Urothelium cell line (cell line): ENCODE measurements at places on chromosomes 11 and 22.
A peak's percentile ranks its signal among the peaks of the same experiment; 100 is the strongest.

DNA sequence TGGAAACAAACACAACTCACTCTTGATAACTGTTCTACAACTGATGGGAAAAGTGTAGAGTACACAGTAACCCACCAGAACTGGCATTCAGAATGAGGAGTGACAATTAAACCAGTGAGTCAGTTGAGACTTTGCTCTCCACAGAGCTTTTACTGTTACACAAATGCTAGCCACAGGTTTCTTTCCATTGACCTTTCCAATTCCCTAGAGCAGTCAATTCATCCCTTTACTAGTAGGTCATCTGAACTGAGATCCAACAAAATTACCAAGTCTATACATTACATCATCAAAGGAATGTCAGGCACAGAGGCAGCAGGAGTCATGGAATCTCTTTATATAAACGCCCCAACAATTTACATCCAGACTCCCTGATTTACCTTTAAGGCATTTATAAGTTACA, 65.9 kb downstream of the PHF21A start:
- no peak for DNase-seq

- no peak for DNase-seq
Observed at GRCh38 chr11:131885431-131885830, 515.0 kb downstream of the NTM start.

GRCh38 chr22:45290410-45290936, 5.7 kb downstream of the UPK3A start:
- no peak for DNase-seq

DNA sequence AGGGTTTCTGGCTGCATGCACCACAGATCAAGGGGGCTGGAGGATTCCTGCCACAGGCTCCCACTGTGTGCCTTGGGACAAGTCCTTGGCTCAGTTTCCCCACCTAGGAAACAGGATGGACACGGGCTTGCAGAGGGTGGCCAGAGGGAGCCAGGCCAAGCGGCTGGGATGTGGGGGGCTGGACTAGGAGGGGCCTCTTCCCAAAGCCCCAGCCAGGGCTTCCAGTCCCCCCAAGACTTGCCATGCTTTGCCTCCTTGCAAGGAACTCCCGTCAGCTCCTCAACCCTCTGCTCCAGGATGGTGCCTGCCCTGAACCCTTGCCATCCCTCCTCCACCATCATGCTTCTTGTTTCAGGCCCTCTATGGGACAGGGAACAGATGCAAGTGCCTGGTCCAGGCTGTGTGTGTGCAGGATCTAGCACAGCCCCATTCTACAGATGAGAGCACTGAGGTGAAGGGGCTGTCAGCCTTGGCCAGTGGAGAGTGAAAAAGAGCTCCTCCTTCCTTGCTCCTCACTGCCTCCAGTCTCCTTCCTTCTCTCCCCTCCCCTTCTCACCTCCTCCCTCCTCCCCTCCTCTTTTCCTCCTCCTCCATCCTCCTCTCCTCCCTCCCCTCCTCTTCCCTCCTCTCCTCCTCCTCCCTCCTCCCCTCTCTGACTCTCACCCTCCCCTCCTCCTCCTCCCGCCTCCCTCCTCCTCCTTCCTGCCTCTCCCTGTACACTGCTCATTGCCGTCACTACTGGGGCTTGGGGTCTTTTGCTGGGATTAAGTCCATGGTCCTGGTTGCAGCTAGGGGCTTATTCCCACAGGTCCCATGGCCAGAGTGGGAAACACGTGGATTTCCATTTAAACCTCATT, 13.3 kb upstream of the FGF19 start:
- DNase-seq = no peak

DNA sequence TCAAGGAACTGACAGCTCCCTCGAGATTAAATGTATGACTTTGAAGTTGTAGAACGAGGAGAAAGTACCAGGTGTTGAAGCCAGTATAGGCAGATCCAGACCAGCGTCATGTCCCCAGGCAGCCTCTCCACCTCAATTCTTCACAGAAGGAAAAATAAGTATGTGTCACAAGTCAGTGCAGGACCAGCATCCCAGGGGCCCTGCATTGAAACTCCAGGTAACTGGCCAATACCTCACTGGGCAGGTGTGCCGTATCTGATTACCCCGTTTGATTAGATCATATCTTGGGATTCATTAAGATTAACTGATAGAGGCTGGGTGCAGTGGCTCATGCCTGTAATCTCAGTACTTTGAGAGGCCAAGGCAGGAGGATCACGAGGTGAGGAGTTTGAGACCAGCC, 466.7 kb upstream of the B3GAT1 start:
- no peak for DNase-seq

DNA sequence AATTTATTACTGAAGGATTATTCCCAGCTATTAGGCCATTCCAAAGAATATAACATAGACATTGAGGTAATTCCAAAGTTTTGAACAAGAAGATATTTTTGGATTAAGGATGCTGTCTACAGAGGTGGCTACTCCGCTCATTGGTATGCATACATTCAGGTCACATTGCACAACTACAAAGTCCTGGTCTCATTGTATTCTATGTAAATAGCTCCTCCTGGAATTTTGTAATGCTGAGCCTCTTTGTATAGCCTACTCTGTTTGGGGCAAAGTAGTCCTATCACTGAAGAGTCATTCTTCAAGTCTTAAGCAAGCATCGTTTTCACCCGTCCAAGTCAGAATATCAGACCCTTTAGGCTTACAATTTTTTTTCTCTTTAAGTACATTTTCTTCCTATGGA, 142.4 kb downstream of the KIF18A start:
- DNase-seq = no peak

DNA sequence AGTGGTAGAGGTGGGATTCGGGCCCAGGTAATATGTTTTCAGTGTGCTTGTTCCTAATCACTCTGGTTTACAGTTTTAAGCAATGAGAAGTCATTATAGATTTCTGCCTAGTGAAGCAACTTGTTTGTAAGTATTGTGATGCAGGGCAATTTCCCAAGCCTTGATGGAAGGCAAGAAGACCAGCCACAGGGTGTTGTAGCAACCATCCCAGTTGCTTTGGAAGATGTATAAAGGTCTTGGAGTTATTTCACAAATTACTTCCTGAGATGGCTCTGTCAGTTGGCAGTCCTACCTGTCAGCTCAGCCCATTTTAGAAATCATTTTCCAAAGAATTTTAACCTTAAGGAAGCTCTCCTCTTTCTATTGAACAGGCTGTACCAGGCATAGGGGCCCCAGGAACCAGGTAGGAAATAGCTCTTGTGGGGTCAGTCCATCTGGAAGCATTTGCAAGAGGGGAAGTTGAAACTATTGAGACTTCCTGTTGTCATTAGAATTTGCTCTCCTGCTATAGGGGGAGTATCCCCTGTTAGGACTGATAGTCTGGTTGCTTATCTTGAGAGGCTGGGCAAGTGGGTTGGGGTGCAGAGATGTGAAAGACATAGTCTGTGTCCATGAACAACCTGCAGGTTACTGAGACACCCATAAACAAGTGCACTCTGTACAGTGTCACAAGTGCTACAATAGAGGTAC, 47.9 kb downstream of the STIM1 start:
- no peak for DNase-seq

DNA sequence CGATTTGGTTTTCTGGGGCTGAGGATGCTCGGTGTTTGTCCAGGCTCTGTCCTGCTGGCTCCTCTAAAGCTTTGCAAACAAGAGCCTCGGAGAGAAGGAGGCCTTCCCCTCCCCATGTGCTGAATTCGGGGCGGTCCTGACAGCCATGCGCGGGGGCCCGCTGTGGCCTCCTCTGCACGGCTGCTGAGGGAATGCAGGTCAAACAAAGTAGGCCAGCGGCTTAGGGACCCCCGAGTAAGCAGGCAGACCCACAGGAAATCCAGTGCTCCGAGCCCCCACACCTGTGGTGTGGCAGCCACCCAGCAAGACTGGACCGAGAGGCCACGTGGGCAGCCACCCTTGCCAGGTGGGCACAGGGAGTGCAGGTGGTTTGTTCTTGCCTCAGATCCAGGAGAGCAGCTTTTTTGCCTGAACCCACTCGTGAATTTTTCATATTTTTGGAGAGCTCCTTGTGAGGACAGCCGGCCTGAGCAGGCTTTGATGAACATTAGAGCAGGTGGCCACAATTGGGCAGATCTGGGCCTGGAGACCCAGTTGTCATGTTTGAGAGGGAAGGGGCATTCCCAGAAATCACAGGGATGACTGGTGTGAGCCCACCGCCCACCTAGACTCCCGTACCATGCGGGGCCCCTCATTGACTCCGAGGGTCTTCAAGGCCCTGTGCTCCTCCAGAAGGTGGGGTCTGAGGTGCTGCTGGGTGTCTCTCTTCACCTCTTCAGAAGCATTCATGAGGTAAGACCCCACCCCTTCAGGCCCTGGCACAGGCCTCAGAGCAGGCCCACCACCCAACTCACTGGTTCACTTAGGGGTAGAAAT, 43.0 kb upstream of the KCNQ1OT1 start:
- DNase-seq = no peak

DNA sequence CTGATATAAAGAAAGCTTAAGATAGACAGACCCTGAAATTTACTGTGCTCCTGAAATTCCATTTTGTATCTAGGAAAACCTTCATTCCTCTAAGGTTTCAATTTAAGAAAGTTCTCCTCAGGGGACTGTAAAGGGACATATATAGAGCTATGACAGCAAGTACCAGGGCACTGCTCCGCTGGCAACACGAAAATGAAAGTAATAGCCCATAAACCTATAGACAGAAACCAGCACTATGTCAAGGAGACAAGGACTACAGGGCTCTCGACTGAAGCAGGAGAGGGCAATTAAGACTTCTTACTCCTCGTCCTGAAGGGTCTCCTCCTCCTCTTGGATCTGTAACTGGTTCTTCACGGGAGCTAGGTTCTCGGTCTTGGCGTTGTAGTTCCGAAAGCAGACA, 6.9 kb downstream of the FEZ1 start:
- DNase-seq = no peak

GRCh38 chr11:57502870-57503269, 12.6 kb downstream of the SLC43A1 start:
- DNase-seq = no peak

GRCh38 chr11:80700386-80700785, 1259.6 kb upstream of the TENM4 start:
- no peak for DNase-seq

DNA sequence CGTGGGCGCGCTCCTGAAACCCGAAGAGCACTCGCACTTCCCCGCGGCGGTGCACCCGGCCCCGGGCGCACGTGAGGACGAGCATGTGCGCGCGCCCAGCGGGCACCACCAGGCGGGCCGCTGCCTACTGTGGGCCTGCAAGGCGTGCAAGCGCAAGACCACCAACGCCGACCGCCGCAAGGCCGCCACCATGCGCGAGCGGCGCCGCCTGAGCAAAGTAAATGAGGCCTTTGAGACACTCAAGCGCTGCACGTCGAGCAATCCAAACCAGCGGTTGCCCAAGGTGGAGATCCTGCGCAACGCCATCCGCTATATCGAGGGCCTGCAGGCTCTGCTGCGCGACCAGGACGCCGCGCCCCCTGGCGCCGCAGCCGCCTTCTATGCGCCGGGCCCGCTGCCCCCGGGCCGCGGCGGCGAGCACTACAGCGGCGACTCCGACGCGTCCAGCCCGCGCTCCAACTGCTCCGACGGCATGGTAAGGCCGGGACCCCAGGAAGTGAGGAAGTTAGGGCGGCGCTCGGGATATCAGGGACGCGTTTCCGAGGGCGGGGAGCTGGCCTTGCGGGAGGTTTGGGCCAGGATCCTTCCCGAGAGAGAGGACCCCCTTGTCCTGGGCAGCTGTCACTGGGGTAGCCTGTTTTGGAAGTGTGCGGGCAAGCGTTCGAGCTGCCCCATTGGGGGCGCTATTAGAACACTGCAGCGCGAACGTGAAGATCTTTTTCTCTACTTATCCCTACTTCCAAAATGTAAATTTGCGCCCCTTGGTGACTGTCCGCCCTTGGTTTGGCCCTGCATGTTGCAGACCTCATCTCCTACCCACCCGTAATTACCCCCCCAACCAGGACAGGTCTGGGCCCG, 796 bp downstream of the MYOD1 start:
- no peak for DNase-seq

DNA sequence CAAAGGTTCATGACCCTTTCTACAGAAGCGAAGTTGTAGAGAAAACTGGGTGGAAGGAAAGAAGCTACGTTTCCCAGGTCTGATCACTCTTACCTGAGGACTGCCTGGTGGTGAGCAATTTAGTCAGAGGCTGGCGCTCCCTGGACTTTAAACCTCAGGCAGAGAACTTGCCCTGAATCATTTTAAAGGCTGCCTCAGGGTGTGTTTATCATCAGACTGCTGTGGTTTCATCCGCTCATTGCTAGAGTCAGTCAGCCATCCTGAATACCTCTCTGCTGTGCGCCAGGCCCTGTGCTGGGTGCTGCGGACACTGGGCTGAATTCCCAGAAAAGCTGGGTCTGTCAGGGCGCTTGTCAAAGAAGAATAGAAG, 2.7 kb downstream of the DTX4 start:
- DNase-seq = no peak

- DNase-seq = no peak
Observed at GRCh38 chr11:114156131-114156581, 96.6 kb downstream of the ZBTB16 start.

GRCh38 chr11:7892840-7893254, 38.2 kb downstream of the OR10A6 start:
- peak; percentile 69 for DNase-seq

GRCh38 chr22:45584621-45585436, 82.1 kb downstream of the FBLN1 start:
- DNase-seq = no peak

DNA sequence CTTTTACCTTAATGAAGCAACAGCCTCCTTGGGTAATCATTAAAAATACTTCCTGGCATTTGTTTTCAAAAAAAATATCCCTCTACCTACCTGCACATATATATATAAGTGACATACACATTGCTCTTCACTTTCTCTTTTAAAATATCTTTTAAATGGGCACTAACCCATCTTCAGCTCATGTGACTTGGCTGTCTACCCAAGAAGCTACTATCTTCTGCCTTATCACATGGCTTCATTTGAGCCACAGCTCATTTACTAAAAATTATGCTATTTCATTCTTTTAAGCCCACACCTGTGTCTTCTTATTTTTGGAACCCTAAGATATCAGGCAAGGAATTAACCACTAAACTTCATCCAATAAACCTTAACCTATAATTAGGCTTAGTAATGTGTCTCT, 37.0 kb upstream of the SOX6 start:
- no peak for DNase-seq

- DNase-seq = no peak
Observed at GRCh38 chr11:36065436-36065835, 121.6 kb downstream of the LDLRAD3 start.

GRCh38 chr22:20469110-20469868, 26.3 kb downstream of the KLHL22 start:
- no peak for DNase-seq

DNA sequence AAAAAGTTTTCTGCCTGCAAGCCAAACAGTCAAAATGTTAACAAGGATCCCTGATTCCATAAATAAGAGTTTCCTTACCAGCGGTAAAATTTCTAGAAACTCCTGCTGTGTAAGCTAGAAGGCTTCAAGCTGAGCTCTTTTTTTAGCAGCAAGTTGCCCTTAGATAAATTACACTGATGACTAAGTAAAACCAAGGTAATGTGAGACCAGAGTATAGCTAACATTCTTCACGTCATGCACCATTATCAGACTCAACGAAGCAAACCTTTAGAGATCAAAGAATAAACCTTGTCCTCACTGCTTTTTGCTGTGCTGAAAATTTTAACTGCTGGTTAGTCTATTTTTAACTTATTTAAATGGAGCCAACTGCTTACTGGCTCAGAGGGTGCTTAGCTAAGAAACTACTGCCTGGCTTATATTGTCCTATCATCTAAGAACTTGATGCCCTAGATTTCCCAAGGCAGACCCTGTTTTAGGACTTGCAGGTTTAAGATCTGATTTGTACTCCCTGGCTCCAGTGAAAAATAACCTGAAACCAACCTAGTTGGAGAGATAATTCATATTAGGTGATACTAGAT, 900.7 kb downstream of the JRKL start:
- DNase-seq = no peak
